Hematopoietic multipotent progenitor cell treated with erythropoietin and hydrocortisone succinate and interleukin-3 and kit ligand, for 4 days (in vitro differentiated cells): ENCODE measurements at places on chromosomes 12 and 14.

- no peak for DNase-seq
Measured at GRCh38 chr12:3362737-3363136, 128.3 kb upstream of the PRMT8 start.

DNA sequence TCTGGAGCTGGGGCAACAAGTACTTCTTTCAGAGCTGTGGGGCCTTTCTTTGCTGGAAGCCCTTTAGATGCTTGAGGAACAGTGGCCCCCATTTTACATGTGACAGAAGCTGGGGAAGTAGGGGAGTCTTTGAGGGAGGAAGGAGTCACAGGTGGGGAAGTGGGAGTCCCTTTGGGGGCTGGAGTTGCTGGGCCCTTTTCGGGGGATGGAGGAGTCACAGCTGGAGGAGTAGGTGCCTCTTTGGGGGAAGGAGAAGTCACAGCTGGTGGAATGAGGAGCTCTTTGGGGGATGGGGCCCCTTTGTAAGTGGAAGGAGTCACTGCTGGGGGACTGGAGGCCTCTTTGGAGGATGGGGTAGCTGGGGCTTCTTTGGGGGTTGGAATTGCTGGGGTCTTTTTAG lies 8.6 kb downstream of the NACA start:
- peak; percentile 39 for DNase-seq

DNA sequence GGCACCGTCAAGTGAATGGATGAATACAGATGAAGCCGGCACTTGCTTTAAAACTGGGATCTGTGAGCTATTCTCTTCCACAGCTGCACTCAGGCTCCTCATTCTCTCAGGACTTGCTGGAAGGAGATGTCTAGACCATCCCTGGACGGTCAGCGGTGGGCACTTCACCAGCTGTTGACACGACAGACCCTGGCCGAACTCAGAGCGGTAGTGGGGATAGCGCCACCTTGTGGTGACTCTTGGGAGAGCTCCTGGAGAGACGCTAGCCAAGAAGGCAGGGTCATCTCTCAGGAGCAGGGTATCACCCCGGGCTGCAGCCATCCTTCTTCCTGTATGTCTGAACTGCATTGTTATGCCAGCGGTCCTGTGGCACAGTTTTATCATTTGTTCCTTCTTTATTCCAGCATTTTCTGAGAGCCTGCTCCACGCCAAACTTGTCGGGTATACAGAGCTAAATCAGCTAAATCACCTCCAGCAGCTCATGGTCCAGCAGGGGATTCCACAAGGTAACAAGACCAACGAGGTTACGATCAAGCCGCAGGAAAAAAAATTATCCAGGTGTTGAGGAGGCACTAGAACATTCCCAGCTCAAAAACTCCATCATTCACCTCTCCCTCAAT lies 10.0 kb downstream of the WNT1 start:
- peak; percentile 77 for DNase-seq

GRCh38 chr14:59483363-59483762 lies 845 bp downstream of the L3HYPDH start:
- peak; percentile 22 for DNase-seq

- peak; percentile 55 for DNase-seq
Measured at GRCh38 chr14:96802963-96803362, 5.8 kb downstream of the VRK1 start.

DNA sequence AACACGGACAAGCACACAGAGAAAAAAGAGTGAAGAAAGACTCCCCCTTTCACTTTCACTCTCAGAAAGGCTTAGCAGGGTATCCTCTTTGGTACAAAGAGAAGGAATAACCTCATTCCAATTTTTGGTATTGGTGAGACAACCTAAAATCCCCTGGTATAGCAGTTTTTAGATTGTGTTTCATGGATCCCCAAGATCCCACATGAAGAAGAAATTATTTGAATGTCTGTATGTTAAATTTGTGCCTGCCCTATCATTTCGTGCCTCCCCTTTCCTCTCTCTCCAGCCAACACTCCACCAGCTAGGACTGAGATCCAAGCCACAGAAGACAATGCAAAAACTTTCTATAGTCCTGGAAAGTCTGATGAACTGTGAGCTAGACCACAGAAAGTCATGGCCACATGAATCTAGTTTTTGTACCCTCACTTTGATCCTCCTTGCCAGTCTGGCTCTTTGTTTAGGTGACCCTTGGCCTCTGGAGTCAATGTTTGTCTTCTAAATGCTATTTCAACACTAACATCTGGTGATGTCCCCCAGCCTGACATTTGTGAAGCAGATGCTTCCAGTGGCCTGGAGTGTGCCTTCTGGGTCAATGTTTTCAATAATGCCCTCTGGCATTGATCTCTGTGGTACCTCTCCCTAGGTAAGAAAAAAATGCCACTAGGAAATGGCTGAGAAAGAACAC lies 181.9 kb upstream of the BMP4 start:
- DNase-seq = no peak

GRCh38 chr14:52740751-52741150 lies 10.8 kb downstream of the STYX start:
- DNase-seq = no peak

- no peak for DNase-seq
Measured at GRCh38 chr12:50239355-50239891, 43.9 kb downstream of the LIMA1 start.

DNA sequence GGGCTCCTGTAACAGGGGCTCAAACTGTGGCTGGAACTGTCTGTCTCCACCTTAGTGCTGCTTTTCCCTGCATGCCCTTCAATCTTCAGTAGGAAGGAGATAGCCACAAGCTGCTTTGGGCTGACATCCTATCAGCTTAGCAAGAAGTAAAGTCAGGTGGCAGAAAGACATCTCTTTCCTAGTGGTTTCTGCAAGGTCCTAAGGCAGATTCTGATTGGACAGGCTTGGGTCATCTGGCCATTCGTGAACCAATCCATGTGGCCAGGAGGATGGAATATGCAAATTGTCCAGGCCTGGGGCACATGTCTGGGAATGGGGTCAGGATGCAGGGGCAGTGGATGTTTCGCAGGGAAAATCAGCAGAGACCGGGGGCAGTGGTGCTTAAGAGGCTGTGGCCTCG lies 5.2 kb downstream of the RITA1 start:
- peak; percentile 88 for DNase-seq

DNA sequence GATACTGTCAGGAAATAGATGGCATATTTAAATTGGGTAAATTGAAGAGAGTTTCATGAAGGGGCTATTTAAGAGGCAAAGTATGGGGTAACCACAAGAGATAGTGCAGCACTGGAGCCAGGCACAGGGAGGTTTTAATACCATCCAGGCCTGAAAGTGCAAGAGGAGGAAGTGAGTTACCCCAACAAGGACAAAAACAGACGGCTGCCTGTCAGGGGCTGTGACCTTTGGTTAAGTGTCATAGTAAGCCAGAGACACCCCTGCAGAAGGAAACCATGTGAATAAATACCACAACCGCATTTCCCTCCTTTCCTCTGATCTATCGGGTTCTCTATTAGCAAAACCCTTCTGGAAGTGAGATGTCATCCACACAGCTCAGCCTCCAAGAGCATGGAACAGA lies 122.0 kb upstream of the DHRS4 start:
- peak; percentile 73 for DNase-seq

DNA sequence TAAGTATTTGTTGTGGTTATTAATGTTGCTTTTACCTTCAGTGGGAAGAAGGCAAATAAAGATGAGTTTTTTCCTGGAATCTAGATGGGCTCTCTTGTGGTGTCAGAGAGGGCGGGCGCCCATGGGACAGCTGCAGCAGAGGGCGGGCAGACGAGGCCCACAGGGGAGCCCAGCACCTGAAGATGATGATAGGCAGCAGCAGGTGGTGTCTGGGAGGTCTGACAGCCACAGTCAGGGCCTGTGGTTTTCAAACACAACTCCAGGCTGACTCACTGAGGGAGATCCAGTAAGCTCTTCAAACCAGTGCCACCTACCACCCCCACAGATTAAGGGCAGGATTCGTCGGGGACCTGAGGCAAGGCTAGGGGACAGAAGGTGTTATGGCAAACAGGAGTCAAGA lies 42.8 kb downstream of the NKX2-1 start:
- DNase-seq = no peak

DNA sequence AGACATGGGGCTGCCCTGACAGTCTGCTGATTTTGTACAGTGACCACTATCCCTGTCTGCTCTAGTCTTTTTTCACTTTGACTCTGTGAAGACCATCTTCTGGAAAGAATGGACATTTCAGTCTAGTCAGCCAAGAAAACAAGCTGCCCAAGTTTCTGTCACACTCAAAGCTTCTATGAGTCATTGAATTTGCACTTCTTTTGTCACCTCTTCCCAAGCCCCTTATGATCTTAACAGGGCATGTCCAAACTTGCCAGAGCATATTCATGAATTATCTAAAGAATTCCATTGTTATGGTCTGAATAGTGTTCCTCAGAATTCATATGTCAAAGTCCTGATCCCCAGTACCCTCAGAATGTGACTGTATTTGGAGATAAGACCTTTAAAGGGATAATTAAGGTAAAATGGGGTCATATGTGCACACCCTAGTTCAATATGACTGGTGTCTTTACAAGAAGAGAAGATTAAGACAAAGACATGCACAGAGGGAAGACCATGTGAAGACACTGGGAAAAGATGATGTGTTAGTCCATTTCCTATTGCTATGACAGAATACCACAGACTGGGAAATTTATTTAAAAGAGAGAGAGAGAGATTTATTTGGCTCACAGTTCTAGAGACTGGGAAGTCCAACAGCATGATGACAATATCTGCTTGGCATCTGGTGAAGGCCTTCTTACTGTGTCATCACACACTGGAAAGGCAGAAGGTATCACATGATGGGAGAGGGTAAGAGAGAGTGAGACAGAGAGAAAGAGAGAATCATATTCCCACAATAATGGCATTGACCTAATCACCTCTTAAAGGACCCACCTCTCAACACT lies 242.6 kb downstream of the BTG1 start:
- no peak for DNase-seq

DNA sequence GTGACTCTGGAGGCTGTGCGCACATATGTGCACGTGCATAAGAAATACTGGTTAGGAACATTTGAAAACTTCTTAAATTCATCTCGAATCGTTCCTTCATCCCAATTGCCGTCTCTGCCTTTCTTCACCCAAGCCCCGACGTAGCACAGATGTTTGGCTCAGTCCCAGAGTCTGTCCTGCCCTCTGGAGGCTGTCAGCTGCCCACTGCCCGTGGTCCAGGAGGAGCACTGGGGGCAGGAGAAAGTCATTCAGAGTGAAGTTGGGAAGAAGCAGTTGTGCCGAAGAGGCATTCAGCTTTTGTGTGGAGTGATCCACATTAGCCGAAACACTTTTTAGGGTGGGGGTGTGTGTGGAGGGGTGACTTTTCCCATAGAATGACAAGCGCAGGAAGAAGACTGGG lies 124.9 kb downstream of the TSPAN9 start:
- no peak for DNase-seq

- DNase-seq = no peak
Measured at GRCh38 chr14:53470351-53471043, 317.4 kb upstream of the DDHD1 start.

- DNase-seq = no peak
Measured at GRCh38 chr12:51216642-51217041, 1.2 kb downstream of the POU6F1 start.

DNA sequence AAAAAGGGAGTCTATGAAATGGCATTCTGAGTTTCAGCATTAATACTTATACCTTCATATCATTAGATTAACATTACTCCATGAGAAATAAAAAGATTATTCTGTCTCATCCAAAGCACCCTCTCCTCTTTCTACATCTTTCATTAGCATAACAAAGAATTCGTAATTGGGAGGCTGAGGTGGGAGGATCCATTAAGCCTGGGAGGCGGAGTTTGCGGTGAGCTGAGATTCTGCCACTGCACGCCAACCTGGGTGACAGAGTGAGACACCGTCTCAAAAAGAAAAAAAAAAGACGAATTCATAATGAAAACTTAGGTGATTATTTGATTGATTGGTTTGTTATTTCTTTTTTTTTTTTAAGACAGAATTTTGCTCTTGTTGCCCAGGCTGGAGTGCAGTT lies 1.8 kb upstream of the CDK17 start:
- no peak for DNase-seq

GRCh38 chr12:99985129-99985570 lies 414 bp upstream of the ANKS1B start:
- DNase-seq = no peak

DNA sequence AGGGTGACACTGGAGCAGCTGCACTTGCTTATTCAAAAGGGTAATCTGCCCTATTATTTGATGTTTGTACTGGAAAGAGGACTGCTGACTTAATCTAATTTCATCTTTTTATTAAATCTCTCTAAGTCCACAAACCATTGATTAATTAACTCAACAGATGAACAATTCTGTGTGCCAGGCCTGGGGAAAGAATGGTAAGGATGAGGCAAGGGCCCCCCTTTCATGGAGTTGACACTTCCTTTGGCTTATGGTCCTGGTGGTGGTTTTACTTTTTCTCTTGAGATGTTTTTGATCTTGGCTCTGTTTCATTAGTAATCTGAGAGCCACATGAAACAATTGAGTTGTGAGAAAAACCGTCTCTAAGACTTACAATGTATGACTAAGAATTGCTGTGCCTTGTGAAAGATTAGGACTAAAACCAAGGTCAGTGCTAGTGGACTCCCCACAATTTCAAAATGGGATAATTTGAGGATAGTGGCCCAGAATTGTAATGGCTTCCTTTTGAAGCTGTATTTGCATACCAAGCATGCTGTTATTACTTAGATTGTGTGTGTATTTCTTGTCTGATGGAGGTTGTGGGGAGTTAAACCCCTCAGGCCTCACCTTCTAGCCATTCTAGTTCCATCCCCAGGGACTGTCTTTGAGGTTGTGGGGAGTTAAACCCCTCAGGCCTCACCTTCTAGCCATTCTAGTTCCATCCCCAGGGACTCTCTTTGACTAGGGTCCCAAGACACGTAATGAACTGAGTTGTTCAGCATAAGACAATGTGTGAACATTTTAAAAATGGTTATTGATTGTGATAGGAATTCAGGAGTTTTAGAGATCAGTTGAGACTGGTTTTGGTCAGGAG lies 52.5 kb upstream of the EVL start:
- no peak for DNase-seq

DNA sequence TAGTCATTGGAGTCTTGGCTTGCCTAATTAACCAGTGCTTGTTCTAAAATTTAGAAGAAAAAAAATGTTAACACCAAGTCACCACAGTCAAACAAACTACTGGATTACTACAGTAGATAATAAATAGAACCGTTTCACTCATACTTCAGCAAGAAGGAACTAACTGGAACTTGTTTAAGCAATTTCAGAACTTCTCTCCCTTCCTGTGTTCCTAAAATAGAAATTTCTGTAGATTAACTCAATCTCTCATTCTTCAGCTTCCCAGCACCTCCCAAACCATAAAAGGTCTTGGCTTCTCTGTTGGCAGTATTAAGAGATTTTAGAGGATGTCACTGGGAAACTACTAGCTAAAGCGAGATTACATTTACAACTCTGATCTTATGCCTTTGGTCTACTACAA lies 18.6 kb downstream of the GNS start:
- no peak for DNase-seq

GRCh38 chr14:56585461-56586084 lies 6.0 kb downstream of the TMEM260 start:
- DNase-seq = no peak

GRCh38 chr12:50097952-50098351 lies 5.9 kb upstream of the GPD1 start:
- no peak for DNase-seq
